GM12891 (cell line): ENCODE measurements at places on chromosomes 3 and 15.

DNA sequence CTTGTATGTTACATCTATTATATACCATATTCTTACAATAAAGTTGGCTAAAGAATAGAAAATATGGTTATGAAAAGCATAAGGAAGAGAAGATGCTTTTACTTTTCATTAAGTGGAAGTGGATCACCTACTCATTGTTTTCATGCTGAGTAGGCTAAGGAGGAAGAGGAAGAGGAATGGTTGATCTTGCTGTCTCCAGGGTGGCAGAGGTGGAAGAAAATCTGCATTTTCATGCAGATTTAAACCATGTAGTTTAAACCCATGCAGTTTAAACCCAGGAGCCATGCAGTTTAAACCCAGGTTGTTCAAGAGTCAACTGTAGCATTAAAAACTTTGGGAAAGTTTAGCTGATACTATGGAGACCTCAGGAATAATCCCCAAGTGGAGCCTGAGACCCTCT is 214.8 kb upstream of the NAALADL2 start:
- no peak for DNase-seq

GRCh38 chr3:152061296-152061695 is 187.9 kb downstream of the SUCNR1 start:
- DNase-seq: no peak

- no peak for DNase-seq
Observed at GRCh38 chr3:27253831-27254230, 115.4 kb downstream of the NEK10 start.

DNA sequence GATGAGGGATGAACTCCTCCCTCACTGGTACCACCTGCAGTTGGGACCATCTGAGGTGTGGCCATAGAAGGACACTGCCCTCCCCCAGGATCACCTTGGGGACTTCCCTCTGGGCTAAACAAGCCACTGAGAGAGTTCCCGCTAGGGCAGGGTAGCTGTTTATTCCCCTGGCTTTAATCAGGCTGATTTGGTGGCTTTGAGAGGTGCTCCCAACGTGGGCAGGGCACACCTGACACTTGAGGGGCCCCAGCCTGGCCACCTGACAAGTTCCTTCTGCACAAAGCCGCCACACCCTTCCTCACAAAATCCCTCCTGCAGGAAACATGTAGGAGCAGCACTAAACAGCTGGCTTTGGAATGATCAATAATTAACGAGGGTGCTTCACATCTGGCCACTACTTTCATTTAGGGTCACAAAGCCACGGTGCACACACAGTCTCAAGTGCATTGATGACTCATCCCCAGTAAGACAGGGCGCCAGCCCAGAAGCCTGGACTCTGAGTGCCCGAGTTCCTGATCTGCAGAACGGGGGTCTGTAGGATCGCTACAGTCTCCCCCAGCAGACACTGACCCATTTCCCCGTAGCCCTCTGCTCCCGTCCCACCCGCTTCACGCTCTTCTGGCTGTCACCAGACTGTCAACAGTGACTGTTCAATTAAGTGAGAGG is 75.1 kb downstream of the ATP10A start:
- DNase-seq: no peak

DNA sequence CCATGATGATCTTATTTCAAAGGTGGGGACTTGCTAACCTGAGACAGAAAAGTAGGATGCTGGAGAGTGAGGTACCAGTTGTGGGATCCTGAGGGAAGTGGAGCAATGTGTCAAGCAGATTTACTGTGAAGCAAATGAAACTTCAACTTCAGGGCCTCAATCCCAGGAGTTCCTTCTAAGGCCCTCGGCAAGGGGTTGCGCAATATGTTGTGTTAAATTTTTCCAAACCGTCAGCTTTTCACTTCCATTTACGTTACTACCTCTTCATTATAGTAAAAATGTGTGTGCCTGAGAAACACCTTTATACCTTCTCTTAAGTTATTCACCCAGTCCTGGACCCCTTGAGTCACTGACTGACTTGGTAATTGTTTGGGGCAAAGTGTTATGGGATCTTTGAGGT is 42.5 kb upstream of the KCNH8 start:
- no peak for DNase-seq

DNA sequence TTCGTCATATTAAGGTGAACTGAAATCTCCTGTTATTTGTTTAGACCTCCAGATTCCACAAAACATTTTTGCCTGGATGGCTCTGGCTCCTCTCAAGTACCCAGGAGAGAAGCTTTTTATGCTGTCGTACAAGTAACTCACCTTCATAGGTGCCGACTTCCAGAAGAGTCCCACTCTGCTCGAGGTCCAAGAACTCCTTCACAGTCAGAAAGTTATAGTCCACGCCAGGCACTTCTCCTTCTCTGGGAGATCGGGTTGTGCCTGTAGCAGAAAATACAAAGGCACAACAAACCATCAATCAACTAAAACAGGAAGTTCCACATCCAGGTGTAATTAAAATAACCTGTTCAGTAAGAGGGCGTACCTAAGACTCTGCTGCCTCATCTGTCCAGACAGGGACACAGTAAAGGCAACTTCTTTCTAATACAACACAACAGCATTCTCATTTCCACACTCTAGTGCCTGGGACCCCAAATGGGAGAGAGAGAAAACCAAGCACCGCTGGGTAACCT is 545.3 kb downstream of the MAGI1 start:
- DNase-seq: no peak

DNA sequence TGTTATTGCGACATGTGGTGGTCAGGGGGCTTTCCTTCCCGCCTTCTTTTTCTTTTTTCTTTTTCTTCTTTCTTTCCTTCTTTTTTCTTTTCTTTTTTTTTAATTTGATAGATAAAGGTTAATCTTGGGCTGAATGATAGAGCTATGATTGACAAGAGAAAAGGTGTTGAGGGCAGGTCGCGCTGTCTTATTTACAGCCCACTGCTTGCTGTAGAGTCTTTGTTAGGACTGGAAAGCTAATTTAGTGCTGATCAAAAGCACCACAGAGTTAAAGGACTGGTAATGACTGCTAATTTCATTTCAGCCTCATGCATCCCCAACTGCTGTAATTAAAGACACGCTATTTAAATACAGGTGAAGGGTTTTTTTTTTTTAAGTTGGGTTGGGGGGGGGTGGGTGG is 10.6 kb upstream of the SOX2 start:
- no peak for DNase-seq

GRCh38 chr3:13700889-13701288 is 152.0 kb downstream of the FBLN2 start:
- DNase-seq: no peak

- DNase-seq: no peak
Observed at GRCh38 chr3:36319680-36320079, 60.6 kb upstream of the STAC start.

DNA sequence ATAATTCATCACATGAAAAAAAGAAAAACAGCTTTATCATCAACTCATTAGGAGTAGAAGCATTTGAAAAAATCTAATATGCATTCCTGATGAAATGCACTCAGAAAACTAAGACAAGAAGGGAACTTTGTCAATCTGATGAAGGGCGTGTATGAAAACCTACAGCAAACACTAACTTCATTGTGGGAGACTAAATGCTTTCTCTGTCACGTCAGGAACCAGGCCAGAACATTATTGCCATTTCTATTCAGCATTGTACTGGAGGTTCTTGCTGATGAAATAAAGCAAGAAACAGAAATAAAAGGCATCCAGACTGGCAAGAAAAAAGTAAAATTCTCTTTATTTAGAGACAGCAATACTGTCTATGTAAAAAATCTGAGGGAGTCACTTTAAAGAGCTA is 235.2 kb downstream of the GABRB3 start:
- no peak for DNase-seq

- peak; percentile 78 for DNase-seq
Observed at GRCh38 chr15:65400760-65401610, 21.8 kb downstream of the IGDCC4 start.
